ENCODE measurements at places on chromosomes 4 and X. TPM values are rescaled to one million over a fixed set of nuclear protein-coding genes. Genes with fewer than 3 reads are reported as not detected.

The MAP9 gene
- 5.9 TPM for total RNA-seq

The ARHGEF6 gene
- total RNA-seq: 2.1 TPM

The NUDT10 gene
- 0.12 TPM for total RNA-seq

The ARL9 gene
- not detected for total RNA-seq

The OTUD5 gene
- total RNA-seq: 17.7 TPM

The RPA4 gene
- total RNA-seq: 0.62 TPM

The LUZP4 gene
- not detected for total RNA-seq

The CYBB gene
- 2.6 TPM for total RNA-seq

- H3K4me3 ChIP-seq: no peak overlapping the region
- H3K36me3 ChIP-seq: no peaks in the 10 kb centered on the region
- H3K4me1 ChIP-seq: no peaks in the 10 kb centered on the region
- no peak for DNase-seq
- no peaks in the 10 kb centered on the region for H3K27me3 ChIP-seq
Observed at GRCh38 chrX:148389629-148390028, 110.8 kb upstream of the AFF2 start.

- H3K27me3 ChIP-seq: no peaks in the 10 kb centered on the region
- peak overlapping the region; percentile 74 for H3K27ac ChIP-seq
- no peaks in the 10 kb centered on the region for H3K36me3 ChIP-seq
- no peak for DNase-seq
Observed at GRCh38 chr4:57077550-57078343, 32.4 kb downstream of the IGFBP7 start.

- H3K4me1 ChIP-seq: no peaks in the 10 kb centered on the region
- no peak overlapping the region for H3K27ac ChIP-seq
- DNase-seq: no peak
- H3K36me3 ChIP-seq: no peaks in the 10 kb centered on the region
- H3K4me3 ChIP-seq: no peak overlapping the region
- no peaks in the 10 kb centered on the region for H3K27me3 ChIP-seq
Observed at GRCh38 chr4:5463361-5463760, 245.0 kb downstream of the EVC2 start.

GRCh38 chr4:574346-575161 is 1.5 kb downstream of the TMEM271 start:
- H3K4me1 ChIP-seq: no peaks in the 10 kb centered on the region
- no peak overlapping the region for H3K27ac ChIP-seq
- H3K36me3 ChIP-seq: no peaks in the 10 kb centered on the region
- no peak overlapping the region for H3K4me3 ChIP-seq

- no peaks in the 10 kb centered on the region for H3K36me3 ChIP-seq
- H3K27ac ChIP-seq: no peak overlapping the region
- DNase-seq: no peak
Observed at GRCh38 chr4:158374318-158374717, 147.4 kb upstream of the RXFP1 start.

- no peaks in the 10 kb centered on the region for H3K4me1 ChIP-seq
Observed at GRCh38 chrX:139202742-139203420, 327.7 kb upstream of the F9 start.

DNA sequence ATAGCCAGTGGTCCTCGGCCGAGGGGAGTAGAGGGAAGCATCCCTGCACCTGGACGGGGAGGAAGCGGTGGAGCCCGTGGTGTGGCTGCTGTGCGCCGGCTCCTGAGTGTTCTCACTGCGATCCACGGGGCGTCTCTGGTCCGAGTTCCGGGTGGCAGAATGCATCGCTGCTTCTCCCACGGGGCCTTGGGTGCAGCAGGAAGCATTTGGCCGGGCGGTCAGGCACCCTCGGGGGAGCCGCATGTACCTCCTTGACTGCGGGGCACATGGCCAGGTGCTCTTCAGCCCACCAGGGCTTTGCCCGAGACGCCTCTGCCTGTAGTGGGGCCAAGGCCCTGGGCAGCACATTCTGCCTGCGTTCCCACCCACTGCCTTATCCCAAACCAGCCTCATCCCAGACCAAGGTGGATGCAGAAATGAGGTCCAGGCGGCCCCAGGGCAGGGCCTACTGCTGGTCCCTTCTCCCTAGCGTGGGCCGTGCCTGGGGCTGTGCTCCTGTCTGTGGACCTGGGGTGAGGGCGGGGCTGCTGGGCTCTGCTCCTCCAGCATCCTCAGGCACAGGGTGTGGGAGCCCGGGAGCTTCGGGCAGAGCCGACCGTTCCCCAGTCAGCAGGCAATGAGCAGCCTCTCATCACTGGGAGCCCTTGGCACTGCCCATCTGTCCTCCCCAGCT is 27.5 kb downstream of the NKX1-1 start:
- peaks cover 8% of the 10 kb centered on the region for H3K36me3 ChIP-seq
- H3K4me1 ChIP-seq: no peaks in the 10 kb centered on the region
- peak; percentile 79 for DNase-seq
- H3K27me3 ChIP-seq: no peaks in the 10 kb centered on the region
- H3K27ac ChIP-seq: no peak overlapping the region

DNA sequence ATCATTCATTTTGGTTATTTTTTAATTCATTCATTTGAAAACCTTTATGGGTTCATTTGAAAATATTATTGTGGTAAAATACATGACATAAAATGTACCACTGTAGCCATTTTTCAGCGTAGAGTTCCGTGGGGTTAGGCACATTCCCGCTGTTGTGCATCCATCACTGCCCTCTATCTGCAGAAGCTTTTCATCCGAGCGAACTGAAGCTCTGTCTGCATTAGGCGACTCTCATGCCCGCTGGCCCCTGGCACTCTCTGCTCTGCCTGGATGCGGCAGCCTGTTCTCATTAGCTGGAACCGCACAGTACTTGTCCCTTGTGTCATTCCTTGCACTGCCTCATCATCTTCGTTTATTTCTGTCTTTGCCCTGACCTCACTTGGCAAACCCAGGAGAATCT is 17.5 kb downstream of the CFAP99 start:
- no peak overlapping the region for H3K4me3 ChIP-seq
- no peak for DNase-seq
- no peaks in the 10 kb centered on the region for H3K27me3 ChIP-seq

- no peak overlapping the region for H3K4me3 ChIP-seq
- no peaks in the 10 kb centered on the region for H3K4me1 ChIP-seq
- H3K27me3 ChIP-seq: no peaks in the 10 kb centered on the region
- no peaks in the 10 kb centered on the region for H3K36me3 ChIP-seq
- DNase-seq: no peak
Observed at GRCh38 chrX:1086444-1087409, 125.7 kb downstream of the CRLF2 start.

DNA sequence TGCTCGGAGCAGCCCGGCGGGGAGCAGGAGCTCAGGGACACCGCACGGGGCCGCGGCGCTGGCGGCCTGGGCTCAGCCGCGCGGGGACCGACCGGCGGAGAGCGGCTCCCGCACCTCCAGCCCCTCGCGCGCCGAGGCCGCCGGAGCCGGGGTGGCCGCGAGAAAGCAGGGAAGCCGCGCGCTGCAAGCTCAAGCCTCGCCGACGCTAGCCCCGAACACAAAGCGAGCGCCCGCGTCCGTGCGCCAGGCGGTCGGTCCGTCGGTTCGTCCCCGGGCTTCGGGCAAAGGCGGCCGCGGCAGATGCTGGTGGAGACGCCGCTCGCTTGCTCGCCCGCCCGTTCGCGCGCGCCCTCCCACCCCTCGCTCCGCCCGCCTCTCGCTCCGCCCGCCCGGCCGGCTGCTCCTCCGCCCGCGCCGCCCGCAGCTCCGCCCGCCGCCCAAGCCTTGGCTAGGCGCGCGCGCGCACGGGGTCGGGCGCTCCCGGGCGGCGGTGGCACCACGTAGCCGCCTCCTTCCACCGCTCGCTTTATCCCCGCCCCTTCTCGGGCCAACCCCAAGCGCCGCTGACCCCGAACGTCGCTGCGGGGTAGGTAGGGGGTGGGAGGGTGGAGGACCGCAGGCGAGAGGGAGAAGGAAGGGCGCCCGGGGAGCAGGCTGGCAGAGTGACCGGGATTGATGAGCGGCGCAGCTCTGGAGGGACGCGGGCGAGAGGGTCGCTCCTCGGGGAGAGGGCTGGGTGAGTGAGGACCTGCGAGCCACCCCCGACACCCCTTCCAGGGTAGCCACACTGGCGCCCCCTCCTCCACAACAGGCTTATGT is at the start of gene TSPAN5:
Gene TSPAN5 (minus strand): TSS at position 325 of the 819 bp plus-strand sequence.
- H3K4me1 ChIP-seq: peaks cover 10% of the 10 kb centered on the region
- peak; percentile 74 for DNase-seq
- no peaks in the 10 kb centered on the region for H3K27me3 ChIP-seq
- no peaks in the 10 kb centered on the region for H3K36me3 ChIP-seq
- no peak within 1 kb of the TSS for H3K27ac ChIP-seq

DNA sequence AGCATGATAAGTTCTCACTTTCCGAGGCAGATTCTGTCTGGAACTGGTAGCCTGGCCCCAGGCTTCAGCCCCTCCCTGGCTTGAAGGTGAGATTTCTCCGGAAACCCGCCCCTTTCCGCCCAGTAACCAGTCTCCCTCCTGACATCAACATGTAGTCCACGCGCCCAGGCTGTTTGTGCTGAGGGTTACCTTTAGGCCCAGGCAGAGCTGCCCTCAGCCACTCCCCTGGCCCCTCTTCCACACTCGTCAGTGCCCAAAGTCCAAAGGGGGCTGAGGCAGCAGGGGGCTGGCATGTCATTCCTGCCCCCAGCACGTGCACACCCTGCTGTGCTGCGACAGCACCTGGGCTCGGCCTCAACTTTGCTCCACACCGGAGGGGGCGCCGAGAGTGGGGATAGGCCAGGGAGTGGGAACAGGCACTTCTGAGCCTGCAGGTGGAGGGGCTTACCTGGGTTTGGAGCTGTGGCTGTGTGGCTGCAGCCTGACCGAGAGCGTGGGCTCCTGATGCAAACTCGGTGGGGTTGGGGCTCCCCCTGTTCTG is 69.5 kb upstream of the ANK2 start:
- no peak for DNase-seq
- no peak overlapping the region for H3K27ac ChIP-seq
- no peaks in the 10 kb centered on the region for H3K27me3 ChIP-seq
- H3K36me3 ChIP-seq: no peaks in the 10 kb centered on the region
- no peak overlapping the region for H3K4me3 ChIP-seq

GRCh38 chr4:134320048-134320447 is 118.5 kb upstream of the PABPC4L start:
- H3K4me3 ChIP-seq: no peak overlapping the region
- H3K36me3 ChIP-seq: no peaks in the 10 kb centered on the region
- DNase-seq: no peak
- no peaks in the 10 kb centered on the region for H3K4me1 ChIP-seq
- no peak overlapping the region for H3K27ac ChIP-seq

DNA sequence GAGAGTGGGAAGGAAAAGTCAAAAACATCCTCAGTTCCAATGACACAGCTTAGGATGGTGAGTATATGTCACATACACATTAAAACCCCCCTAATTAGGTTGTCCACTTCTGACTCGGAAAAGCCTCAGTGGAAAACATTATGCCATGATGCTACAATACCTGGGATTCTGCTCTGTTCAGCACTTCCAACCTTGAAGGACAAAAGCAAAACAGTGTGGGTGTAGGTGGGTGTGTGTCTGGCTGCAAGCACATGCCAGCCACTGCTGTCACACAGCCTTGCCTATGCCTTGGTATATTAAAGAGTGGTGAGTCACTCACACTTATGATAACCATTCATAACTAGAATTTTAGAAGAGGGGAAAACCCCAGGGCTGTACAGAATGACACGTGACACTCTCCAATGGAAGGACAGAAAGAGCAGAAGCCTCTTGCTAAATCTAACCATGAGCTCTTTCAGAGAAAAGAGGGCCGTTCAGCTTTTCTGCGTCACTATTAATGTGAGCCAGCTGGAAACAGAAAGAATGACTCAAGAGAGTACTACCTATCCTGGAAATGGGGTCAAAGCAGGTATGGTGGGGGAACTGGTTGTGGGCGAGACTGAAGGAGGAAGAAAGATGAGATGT is 159.6 kb downstream of the TET2 start:
- no peak overlapping the region for H3K4me3 ChIP-seq
- H3K36me3 ChIP-seq: no peaks in the 10 kb centered on the region
- no peaks in the 10 kb centered on the region for H3K4me1 ChIP-seq
- no peaks in the 10 kb centered on the region for H3K27me3 ChIP-seq

DNA sequence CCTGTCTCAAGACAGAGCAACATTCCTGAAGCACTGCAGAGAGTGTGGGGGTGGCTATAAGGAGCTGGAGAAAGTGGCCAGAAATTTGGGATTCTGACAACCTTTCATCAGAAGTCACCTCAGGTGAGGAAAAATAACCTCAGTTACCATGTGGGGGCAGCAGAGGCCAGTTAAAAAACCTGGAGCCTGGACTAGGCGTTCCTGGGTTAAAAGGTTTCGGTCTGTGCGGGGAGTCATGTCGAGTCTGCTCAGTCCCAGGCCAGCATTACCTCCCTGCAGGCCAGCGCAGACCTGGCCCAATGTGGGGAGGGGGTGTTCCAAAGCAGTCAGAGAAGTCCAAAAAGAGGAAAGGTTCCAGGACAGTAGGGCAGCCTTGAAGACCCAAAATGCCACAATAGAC is 10.9 kb upstream of the NALF2 start:
- no peak for DNase-seq
- no peaks in the 10 kb centered on the region for H3K36me3 ChIP-seq
- no peak overlapping the region for H3K27ac ChIP-seq

DNA sequence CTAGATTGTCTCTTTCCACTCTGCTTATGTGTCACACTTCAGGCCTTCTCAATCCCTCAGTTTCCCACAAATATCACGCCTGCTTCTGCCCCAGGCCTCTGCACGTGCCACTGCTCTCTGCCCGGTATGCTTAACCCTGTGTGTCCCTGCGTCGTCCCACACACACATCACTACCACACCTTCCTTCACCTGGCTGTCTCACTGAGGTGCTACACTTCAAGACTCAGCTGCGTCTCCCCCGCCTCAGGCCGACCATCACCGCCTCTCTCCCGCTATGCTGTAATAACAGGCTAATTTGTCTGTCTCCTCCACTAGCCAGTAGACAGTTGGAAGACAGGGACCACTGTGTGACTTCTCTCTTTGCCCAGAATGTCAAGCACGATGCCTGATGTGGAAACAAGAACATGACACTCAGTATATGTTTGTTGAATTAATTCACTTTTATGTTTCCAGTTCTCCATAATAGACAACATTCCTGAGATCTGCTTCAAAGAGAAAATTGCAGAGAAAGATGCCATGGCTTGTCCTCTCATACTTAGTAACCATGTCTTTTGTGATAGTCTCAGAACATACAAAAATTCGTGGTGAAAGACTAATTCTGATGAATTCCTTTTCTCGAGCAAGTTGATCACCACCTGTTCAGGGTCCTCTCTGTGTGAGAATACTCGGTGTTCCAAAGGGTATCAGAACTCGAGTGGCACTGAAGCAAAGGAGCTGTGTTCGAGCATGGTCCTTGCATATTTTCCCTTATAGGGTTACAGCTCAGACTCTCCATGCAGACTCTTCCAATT is 54.2 kb downstream of the AFAP1 start:
- H3K4me1 ChIP-seq: no peaks in the 10 kb centered on the region
- DNase-seq: no peak
- no peak overlapping the region for H3K4me3 ChIP-seq

DNA sequence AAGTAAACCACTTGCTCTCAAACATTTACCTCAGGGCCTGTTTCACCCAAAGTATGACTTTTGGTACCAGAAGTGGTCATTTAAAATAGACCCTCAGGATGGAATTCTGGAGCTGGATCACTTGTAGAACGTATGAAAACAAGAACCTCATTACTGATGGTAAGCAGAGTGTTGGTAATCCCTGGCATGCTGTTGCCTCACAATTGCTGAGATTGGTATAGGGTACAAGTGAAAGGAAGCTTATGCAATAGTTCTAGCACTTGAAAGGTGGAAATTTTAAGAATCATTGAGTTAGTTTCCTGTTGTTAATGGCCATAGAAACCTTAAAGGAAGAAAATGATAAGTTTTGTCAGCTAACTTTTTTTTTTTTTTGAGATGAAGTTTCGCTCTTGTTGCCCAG is 22.3 kb upstream of the THOC2 start:
- no peaks in the 10 kb centered on the region for H3K4me1 ChIP-seq
- DNase-seq: no peak
- H3K27ac ChIP-seq: no peak overlapping the region
- no peaks in the 10 kb centered on the region for H3K27me3 ChIP-seq

- H3K27ac ChIP-seq: peak overlapping the region; percentile 9
- no peak for DNase-seq
- H3K4me1 ChIP-seq: peaks cover 26% of the 10 kb centered on the region
Observed at GRCh38 chr4:114615435-114615834, 16.8 kb downstream of the UGT8 start.
